NAMALWA (cell line): ENCODE measurements at places on chromosomes 5 and 9.
A peak's percentile ranks its signal among the peaks of the same experiment; 100 is the strongest.

DNA sequence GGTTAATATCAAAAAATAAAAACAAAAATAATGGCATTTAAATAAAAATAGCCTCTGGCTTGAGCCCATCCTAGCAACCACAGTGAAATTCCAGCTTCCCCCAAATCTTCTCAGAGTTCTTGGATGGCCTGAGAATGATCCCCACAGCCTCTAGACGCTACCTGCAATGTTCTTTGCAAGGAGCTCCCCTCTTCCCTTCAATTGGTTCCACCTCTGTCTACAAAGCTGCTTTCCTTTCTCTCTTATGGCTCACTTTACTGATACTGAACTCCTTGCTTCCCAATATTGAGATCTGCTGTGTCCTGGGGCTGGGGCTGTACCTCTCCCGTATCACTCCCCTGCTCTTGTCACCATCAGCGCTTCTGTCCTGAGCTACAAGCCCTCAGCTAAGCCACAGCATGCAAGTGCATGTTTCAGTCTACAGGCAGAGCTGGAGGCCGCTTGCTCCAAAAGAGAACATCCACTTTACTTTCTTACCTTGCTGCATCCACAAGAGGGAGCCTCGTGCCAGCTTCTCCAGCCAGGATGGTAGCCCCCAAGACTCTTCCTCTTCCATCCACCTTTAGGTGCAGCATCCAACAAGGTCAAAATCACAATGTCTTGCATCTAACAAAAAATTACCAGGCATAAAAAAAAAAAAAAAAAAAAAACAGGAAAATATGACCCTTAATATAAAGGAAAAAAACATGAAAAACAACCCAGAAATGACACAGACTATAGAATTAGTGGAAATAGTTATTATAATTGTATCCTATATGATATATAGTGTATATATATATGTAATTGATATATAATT lies 57.4 kb upstream of the PRSS3 start:
- DNase-seq: peak; percentile 57

GRCh38 chr9:8514760-8515159 lies 715.2 kb upstream of the DMAC1 start:
- DNase-seq: no peak

DNA sequence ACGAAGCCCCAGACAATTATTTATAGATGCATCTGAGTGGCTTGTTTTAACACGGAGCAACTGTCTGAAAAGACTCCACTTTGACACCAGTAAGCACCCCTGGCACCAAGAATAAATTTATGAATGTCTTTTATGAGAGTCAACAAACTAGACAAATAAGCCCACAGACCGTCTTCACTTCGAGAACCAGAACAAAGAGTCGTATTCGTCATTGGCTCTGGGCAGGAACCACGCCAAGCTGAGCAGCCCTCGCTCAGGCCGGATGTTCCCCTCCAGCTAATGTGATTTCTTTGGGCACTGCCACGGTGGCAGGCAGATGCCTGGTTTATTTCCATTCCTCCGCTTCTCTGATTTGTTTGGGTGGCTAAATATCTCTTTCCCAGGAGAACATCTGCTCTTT lies 91.9 kb upstream of the STC2 start:
- no peak for DNase-seq

- no peak for DNase-seq
Measured at GRCh38 chr5:93378073-93378472, 202.9 kb downstream of the NR2F1-AS1 start.

DNA sequence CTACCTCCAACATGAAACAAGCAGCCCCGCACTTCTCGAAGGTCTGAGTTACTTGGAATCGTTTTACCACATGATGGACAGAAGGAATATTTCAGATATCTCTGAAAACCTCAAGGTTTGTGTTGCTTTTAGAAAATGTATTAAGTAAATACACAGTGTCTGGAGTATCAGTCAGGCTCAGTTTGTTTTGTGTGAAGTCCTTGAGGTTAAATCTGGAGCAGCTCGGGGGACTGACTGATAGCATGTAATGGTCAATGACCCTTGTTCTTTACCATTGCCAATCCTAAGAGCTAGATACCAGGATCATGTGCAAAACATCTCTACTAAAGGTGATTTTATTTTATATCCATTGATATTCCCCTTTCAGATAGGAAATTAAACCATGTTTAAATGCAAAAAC lies 26.9 kb upstream of the LNPEP start:
- DNase-seq: no peak
